ENCODE measurements at places on chromosomes 7 and 10.

DNA sequence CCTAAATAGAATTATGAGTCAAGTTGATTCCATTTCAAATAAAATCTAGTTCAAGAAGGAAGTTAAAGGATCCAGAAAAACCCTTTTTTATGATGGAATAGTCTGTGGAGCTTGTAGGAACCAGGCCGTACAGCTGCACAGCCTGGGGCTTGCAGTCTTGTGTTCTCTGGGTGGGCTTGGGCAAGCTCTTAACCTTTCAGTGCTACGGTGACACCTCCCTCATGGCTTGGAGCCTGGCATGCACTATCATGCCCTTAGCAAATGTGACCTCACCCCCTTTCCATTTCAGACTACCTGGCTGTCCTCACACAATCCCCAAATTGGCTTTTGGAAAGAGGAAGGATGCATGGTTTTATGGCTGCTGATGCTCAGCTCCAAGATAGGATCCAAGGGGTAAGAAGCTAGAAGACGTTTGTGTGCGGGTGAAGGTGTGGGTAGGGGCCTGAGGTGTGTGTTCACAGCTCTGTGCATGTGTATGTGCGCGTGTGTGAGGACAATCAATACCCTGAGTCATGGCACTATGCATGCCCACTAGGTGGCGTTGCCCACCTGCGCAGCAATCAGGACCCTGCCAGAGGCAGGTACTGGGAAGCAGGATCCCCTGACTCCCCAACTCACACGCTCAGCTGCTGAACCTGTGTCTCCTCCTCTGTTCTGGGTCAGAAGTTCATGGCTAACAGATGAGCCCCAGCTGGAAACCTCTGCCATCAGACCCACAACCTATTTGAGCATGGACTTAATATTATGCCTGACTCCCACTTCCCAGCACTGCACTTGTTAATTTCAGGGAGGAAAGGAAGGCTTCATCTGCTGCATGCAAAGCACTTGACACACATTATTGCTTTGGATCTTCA, 113.4 kb downstream of the PTPN20 start:
- H3K36me3 ChIP-seq, result no peaks in the 10 kb centered on the region
- no peak overlapping the region for H3K4me3 ChIP-seq
- DNase-seq, result peak; percentile 45
- no peaks in the 10 kb centered on the region for H3K4me1 ChIP-seq
- H3K27me3 ChIP-seq, result no peaks in the 10 kb centered on the region

- no peak overlapping the region for H3K27ac ChIP-seq
- no peak for DNase-seq
- no peaks in the 10 kb centered on the region for H3K27me3 ChIP-seq
- no peaks in the 10 kb centered on the region for H3K36me3 ChIP-seq
- no peak overlapping the region for H3K4me3 ChIP-seq
Observed at GRCh38 chr10:59644841-59645240, 64.8 kb downstream of the SLC16A9 start.

GRCh38 chr7:25098096-25099046, 26.7 kb downstream of the CYCS start:
- no peaks in the 10 kb centered on the region for H3K36me3 ChIP-seq
- no peak overlapping the region for H3K4me3 ChIP-seq
- DNase-seq, result peak; percentile 53
- no peaks in the 10 kb centered on the region for H3K4me1 ChIP-seq
- no peaks in the 10 kb centered on the region for H3K27me3 ChIP-seq

- H3K27me3 ChIP-seq, result no peaks in the 10 kb centered on the region
- no peak for DNase-seq
- H3K36me3 ChIP-seq, result peaks cover 14% of the 10 kb centered on the region
- H3K27ac ChIP-seq, result no peak overlapping the region
Observed at GRCh38 chr7:39567294-39567693, 1.1 kb downstream of the YAE1 start.

- no peak overlapping the region for H3K4me3 ChIP-seq
- no peaks in the 10 kb centered on the region for H3K27me3 ChIP-seq
- no peak for DNase-seq
- H3K36me3 ChIP-seq, result no peaks in the 10 kb centered on the region
- no peak overlapping the region for H3K27ac ChIP-seq
Observed at GRCh38 chr10:48634198-48634983, 29.5 kb upstream of the ARHGAP22 start.

DNA sequence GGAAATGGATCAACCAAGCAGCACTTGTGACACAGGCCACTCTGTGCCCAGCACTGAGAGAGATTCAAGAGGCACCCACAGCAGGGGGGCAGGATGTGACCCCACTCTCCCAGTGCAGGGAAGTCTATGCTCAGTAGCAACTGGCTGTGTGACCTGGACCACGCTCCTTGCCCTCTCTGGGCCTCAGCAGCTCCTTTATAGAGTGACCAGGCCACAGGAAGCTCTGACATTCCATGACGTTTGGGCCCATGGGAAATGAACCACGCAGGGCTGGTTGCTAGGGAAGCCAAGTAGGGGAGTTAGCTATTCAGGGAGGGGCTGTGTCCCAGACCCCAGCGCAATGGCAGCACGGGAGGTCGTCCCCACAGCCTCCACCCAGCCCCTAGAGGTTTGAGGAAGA, 232.6 kb downstream of the USP6NL start:
- H3K27ac ChIP-seq, result no peak overlapping the region
- H3K27me3 ChIP-seq, result no peaks in the 10 kb centered on the region
- no peaks in the 10 kb centered on the region for H3K36me3 ChIP-seq
- no peak overlapping the region for H3K4me3 ChIP-seq
- DNase-seq, result no peak
- H3K4me1 ChIP-seq, result no peaks in the 10 kb centered on the region

DNA sequence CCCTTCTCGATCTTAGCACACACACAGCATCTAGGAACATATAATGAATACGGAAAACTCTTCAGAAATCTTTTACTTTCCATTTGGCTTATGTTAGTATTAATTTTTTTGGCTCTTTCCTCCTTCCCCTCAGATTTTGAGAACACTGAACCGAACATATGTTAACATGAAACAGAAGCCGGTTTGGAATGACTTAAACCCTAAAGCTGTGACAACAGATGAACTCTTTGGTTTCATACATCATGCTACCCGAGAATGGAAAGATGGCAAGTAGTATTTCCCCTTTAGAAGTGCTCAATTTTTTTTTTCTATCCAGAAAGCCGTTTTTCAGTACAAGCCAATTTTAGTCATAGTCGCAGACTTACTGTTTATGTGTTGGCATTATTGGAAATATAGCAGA, 164.7 kb downstream of the DNAH11 start:
- no peaks in the 10 kb centered on the region for H3K27me3 ChIP-seq
- no peak overlapping the region for H3K27ac ChIP-seq
- H3K4me3 ChIP-seq, result no peak overlapping the region

DNA sequence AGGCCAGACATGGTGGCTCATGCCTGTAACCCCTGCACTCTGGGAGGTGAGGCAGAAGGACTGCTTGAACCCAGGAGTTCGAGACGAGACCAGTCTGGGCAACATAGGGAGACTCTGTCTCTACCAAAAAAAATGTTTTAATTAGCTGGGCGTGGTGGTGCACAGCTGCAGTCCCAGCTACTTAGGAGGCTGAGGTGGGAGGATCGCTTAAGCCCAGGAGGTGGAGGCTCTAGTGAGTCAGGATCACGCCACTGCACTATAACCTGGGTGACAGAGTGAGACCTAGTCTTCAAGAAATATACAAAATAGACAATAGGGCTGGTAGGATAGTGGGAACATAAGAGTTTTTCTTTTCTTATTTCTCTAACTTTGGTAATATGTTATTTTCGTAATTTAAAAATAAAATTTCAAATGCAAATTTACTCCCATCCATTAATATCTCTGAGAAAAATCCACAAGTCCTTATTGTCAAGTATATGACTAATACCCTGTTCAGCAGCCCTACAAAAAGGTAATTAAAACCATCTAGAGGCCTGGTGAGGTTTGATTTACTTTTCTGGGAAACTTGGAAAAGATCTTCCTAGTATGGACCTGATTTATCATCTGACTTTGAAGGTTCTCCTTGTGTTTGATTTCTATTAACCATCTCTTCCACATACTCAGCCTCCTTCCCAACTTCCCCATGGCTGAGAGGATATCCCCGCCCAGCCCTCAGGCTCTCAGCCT, 50.0 kb downstream of the CREB3L2 start:
- no peaks in the 10 kb centered on the region for H3K27me3 ChIP-seq
- H3K36me3 ChIP-seq, result no peaks in the 10 kb centered on the region
- H3K4me1 ChIP-seq, result no peaks in the 10 kb centered on the region
- H3K27ac ChIP-seq, result no peak overlapping the region

- H3K36me3 ChIP-seq, result no peaks in the 10 kb centered on the region
- H3K4me3 ChIP-seq, result no peak overlapping the region
- no peaks in the 10 kb centered on the region for H3K4me1 ChIP-seq
- H3K27me3 ChIP-seq, result no peaks in the 10 kb centered on the region
- no peak overlapping the region for H3K27ac ChIP-seq
Observed at GRCh38 chr10:1517684-1518083, 219.6 kb downstream of the ADARB2 start.

DNA sequence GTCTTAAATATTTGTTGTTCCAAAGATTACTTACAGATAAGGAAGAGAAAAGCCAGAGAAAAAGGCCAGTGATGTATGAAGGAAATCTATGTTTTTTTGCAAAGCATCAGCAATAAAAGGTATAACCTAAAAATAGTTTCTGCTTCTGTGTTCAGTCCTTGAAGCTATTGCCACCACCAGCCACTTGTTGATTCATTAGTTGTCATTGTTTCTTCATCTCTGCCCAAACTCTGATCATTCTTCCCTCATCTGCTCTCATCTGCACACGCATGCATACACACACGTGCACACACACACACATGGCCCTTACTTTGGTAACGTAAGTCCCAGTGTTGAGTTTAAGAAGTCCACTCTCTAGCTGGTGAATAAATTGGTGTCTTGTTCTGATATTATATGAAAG, 540.7 kb downstream of the GATA3 start:
- no peaks in the 10 kb centered on the region for H3K36me3 ChIP-seq
- no peak overlapping the region for H3K4me3 ChIP-seq
- H3K4me1 ChIP-seq, result no peaks in the 10 kb centered on the region

GRCh38 chr7:155466814-155467733, 9.1 kb downstream of the EN2 start:
- H3K36me3 ChIP-seq, result no peaks in the 10 kb centered on the region
- no peak overlapping the region for H3K4me3 ChIP-seq
- peaks cover 28% of the 10 kb centered on the region for H3K27me3 ChIP-seq
- no peaks in the 10 kb centered on the region for H3K4me1 ChIP-seq
- no peak overlapping the region for H3K27ac ChIP-seq
- no peak for DNase-seq

DNA sequence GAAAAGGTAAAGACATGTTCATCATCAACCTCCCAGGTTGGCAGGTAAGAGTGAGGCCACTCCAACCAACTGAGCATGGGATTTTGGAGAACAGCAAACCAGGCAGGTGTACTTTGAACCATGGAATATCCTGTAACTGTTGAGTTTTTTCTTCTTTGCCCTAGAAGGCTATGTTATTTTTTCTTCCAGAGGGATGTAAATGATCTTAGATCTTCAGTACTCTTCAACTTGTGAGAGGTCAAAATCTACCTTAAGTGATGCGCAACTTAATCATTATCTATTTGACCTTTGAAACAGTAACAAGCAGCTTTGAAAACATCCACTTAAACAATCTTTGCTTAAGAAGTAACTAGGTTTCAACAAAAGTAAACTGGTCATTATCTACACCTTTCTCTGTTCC, at the start of gene CUBN:
TSS of gene CUBN (minus strand) at position 71 of the 400 bp plus-strand sequence. CDS start at position 25, 46 bp downstream.
- no peak within 1 kb of the TSS for H3K4me3 ChIP-seq
- no peak for DNase-seq
- H3K36me3 ChIP-seq, result no peaks in the 10 kb centered on the region
- no peak within 1 kb of the TSS for H3K27ac ChIP-seq
- H3K27me3 ChIP-seq, result no peaks in the 10 kb centered on the region
- H3K4me1 ChIP-seq, result no peaks in the 10 kb centered on the region

GRCh38 chr7:114086537-114086913, 167.7 kb upstream of the PPP1R3A start:
- peaks cover 21% of the 10 kb centered on the region for H3K4me1 ChIP-seq
- peak overlapping the region; percentile 27 for H3K4me3 ChIP-seq
- no peak overlapping the region for H3K27ac ChIP-seq
- DNase-seq, result no peak
- no peaks in the 10 kb centered on the region for H3K36me3 ChIP-seq

- peaks cover 19% of the 10 kb centered on the region for H3K36me3 ChIP-seq
- H3K4me1 ChIP-seq, result no peaks in the 10 kb centered on the region
- no peaks in the 10 kb centered on the region for H3K27me3 ChIP-seq
- DNase-seq, result no peak
- H3K27ac ChIP-seq, result no peak overlapping the region
Observed at GRCh38 chr7:140752533-140752932, 56.0 kb downstream of the NDUFB2 start.

DNA sequence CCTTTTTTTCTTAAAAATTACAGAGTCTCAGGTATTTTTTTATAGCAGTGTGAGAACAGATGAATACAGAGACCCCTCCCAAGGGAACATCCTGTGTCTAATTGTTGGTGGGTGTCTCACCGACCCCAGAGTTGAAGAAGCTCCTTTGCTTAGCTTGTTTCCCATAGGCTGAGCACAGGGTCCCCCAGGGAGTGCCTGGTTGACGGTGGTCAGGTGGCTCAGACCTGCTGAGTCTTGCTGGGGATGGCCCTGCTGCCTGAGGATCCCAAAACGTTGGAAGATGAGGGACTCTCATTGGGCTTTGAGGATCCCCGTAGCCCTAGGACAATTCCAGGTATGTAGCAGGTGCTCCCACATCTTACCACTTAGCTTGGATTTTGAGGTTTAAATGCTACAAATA, 19.5 kb downstream of the SCART1 start:
- H3K27ac ChIP-seq, result no peak overlapping the region
- no peaks in the 10 kb centered on the region for H3K27me3 ChIP-seq
- DNase-seq, result no peak
- no peaks in the 10 kb centered on the region for H3K36me3 ChIP-seq
- no peak overlapping the region for H3K4me3 ChIP-seq

- peak overlapping the region; percentile 18 for H3K4me3 ChIP-seq
- DNase-seq, result no peak
- no peaks in the 10 kb centered on the region for H3K27me3 ChIP-seq
- no peaks in the 10 kb centered on the region for H3K36me3 ChIP-seq
- no peak overlapping the region for H3K27ac ChIP-seq
Observed at GRCh38 chr10:11104772-11105675, 87.4 kb downstream of the CELF2 start.

- H3K4me1 ChIP-seq, result no peaks in the 10 kb centered on the region
- H3K27ac ChIP-seq, result no peak overlapping the region
- no peak overlapping the region for H3K4me3 ChIP-seq
Observed at GRCh38 chr10:27192284-27192683, 37.1 kb downstream of the MASTL start.

GRCh38 chr10:3036155-3037021, 31.0 kb upstream of the PFKP start:
- H3K4me1 ChIP-seq, result no peaks in the 10 kb centered on the region
- H3K27me3 ChIP-seq, result no peaks in the 10 kb centered on the region
- no peak for DNase-seq
- H3K27ac ChIP-seq, result no peak overlapping the region
- H3K36me3 ChIP-seq, result no peaks in the 10 kb centered on the region

- DNase-seq, result no peak
- H3K36me3 ChIP-seq, result no peaks in the 10 kb centered on the region
- no peak overlapping the region for H3K27ac ChIP-seq
Observed at GRCh38 chr10:29932991-29933390, 126.4 kb downstream of the JCAD start.

- H3K27ac ChIP-seq, result no peak overlapping the region
- no peaks in the 10 kb centered on the region for H3K27me3 ChIP-seq
- no peak for DNase-seq
- no peaks in the 10 kb centered on the region for H3K36me3 ChIP-seq
- H3K4me1 ChIP-seq, result no peaks in the 10 kb centered on the region
Observed at GRCh38 chr10:53076948-53077347, 304.4 kb upstream of the MBL2 start.

- DNase-seq, result no peak
- no peak overlapping the region for H3K4me3 ChIP-seq
- H3K4me1 ChIP-seq, result no peaks in the 10 kb centered on the region
- H3K36me3 ChIP-seq, result no peaks in the 10 kb centered on the region
Observed at GRCh38 chr7:17020250-17020649, 138.5 kb upstream of the AGR3 start.

- H3K4me3 ChIP-seq, result no peak overlapping the region
- H3K27ac ChIP-seq, result no peak overlapping the region
- H3K36me3 ChIP-seq, result no peaks in the 10 kb centered on the region
Observed at GRCh38 chr10:35913628-35914027, 271.5 kb upstream of the FZD8 start.
